ENCODE measurements at places on chromosomes 4 and X. TPM values are rescaled to one million over a fixed set of nuclear protein-coding genes. Genes with fewer than 3 reads are reported as not detected.

DNA sequence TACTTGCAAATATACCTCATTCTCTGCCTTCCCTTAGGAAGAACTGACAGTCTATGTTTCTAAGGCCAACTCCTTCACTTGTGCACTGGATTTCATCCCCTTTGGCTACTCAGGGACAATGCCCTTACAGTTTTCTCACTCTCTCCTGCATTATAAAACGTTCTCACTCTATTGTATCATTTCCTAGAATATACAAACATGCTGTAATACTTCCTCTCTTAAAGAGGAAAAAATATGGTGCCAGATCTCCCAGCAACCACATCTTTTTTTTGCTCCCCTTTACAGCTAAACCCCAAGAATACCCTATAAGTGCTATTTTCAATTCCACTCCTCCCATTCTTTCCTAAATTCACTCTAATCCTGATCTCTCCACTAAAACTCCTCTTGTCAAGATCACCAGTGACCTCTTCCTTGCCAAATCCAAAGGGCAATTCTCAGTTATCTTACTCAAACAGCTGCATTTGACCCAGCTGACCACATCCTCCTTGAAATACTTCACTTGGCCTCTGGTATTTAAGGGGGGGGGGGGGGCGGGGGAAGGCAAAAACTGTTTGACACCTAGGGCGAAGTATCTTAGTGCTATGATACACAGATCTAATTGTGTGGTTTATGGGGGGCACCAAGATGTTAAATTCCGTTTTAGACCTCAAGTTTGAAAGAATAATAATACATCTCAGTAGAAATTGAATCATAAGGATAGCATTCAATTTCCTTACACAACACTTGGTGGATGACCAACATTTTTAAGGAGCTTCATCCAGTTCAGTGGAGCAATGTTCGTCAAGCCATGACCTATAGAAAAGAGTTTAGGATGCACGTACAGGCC, 1.6 kb downstream of the RCHY1 start:
- no peak for DNase-seq

- no peak for DNase-seq
Measured at GRCh38 chr4:83387476-83388312, 53.0 kb upstream of the HPSE start.

DNA sequence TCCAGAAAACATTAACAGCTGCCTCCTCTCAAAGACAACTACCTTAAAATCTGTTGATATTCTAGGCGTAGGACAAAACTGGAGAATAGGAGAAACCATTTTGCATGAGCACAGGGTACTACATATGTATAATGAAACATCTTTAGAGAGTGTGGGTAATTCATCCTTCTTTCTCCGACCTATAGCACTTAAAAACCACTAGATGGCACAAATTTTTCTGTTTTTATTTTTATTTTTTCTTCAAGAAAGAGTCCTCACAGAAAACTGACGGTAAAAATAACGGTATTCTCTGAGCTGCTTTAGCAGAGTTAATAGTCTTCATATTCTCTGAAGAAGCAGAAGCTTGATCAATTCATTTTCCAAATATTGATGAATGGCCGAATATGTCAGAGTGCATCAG, 14.6 kb downstream of the SMIM31 start:
- no peak for DNase-seq

DNA sequence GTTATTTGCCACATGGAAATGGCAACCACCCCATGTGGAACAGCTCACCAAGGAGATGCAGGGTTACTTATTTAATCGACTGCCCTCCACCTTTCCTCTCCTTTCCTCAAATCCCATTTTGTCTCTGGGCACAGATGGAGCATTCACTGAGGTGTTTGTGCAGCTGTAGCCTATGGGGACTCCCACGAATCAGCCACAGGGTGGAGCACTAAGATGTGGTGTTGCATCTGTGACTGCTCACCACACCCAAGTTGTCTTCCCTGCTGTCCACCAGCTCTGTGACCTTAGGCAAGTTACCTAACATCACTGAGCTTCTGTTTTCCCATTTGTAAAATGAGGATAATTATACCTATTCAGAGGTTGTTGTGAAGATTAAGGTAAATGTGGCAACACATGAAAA, 252.4 kb upstream of the CPEB2 start:
- no peak for DNase-seq

GRCh38 chrX:108029928-108030711, 14.7 kb upstream of the VSIG1 start:
- no peak for DNase-seq

DNA sequence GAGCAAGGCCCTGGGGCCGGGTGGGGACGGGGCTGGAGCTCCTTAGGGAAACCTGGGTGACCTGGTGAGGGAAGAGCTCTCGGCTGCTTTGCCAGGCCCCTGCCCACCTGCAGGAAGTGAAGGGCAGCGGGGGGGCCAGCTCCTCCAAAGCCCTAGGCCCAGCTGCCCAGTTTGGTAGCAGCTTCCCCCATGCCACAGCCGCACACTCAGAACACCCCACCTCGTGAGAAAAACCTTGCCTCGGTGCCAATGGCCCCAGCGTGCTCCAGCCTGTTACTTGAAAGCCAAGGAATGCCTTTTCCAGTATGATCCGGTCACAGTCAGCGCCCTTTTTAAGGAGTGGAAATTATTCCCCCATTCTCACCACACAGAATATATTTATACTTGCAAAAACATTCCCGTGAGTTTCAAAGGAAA, 38.3 kb downstream of the ACOX3 start:
- no peak for DNase-seq

DNA sequence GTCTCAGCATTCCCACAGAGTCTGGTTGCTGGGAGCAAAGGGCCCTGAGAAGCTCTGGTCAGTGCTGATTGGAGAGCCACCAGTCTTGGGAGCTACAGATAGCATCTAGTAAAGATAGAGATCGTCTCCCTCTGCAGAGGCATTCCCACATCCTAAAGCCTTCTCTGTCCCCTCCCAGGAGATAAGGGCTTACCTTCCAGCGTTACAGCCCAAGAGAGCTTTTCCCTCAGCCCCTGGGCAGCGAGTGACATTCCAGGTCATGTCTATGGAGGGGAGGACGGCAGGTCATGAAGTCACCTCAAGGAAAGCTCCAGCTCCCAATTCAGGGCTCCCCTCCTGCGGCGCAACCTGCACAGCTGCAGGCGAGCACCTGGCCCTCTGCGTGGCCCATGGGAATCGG, 29.9 kb downstream of the CLDN34 start:
- DNase-seq: no peak

- no peak for DNase-seq
Measured at GRCh38 chrX:97867266-97867665, 983.6 kb downstream of the RPA4 start.

GRCh38 chr4:56158483-56158882, 209.7 kb downstream of the CEP135 start:
- no peak for DNase-seq

GRCh38 chr4:109412776-109413175, 20.8 kb upstream of the SEC24B start:
- DNase-seq: no peak

GRCh38 chrX:72306085-72306801, 529 bp upstream of the CITED1 start:
- no peak for DNase-seq

DNA sequence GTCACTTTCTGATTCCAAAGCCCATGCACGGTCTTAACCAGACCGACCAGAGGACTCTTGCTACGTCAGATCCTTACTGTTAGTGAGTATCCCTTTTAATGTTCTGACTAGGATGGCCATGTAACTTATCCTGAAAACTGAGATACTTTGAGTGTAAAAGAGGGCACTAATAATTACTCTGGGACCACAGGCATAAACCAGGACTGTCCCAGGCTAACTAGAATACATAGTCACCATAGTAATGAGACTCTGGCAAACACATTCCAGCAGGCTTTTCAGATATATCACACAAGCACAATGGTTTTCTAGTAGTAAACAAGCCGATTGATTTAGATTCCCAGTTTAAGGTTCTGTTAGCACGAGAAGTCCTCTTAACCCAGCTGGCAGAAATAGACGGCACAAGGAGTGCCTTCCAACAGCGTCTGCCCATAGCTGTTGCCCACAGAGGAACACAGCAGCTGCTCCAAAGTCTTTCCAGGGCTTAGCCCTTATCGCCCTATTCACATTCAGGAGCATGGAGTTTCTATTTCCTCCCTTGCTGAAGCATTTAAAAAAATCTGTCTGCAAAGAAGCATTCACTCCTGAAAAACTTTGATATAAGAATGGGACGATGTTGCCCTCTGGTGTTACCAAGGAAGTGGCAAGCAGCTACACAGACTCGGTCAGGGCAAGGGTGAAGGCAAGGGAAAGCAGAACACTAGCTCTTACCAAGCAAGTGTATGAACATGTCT, 92.4 kb downstream of the CXCL13 start:
- DNase-seq: no peak

DNA sequence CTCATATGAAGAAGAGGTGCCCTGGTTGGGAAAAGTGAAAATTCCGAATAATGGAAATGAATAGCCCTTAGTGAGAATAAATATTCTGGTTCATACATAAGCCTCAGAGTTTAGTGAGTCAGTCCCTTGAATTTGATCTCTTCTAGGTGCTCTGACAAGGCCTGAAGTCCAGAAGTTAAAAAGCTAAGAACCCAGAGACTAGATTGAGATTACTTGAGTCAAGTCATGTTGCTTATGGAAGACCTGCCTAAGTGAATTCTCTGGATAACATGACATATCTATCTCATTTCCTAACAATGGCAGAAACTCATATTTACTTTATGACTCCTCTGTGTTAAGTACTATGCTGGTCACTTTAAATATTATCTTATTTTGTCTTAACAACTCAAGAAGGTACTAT, 10.5 kb upstream of the PRSS48 start:
- no peak for DNase-seq

GRCh38 chr4:138953961-138954371, 61.6 kb upstream of the NOCT start:
- DNase-seq: no peak

DNA sequence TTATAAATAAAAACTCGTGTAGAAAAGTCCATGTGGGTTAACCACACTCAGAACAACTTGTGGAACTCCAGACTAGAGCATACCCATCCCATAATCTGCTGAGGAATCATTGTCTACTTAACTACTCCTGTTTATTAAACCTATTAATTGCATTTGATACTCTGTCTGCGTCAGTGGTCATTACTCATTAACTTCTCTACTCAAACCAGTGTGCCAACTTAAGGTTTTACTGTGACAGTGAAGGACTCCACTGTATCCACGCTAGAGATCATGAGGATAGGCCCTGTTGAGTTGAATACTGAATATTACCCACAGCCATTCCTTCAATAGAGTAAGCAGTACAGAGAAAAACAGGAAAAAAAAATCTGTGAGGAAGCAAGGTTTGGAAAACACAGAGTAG, 17.3 kb downstream of the HPGD start:
- DNase-seq: no peak

DNA sequence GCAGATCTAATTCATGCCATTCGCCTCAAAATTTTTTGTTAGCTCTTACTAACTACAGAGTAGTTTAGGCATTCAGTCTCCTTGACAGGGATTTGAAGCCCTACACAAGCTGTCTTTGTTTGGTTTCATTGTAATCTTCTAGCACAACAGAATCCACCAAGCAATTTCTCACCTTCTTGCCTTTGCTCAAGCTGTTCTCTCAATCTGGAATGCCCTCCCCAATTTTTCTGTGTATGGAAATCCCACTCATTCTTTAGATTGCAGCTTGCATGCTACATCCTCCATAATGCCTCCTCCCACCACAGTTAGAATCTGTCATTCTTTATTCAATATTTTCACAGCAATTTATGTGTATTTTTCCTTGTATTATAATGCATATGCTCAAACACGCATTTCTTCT, 63.7 kb downstream of the C4orf51 start:
- no peak for DNase-seq

DNA sequence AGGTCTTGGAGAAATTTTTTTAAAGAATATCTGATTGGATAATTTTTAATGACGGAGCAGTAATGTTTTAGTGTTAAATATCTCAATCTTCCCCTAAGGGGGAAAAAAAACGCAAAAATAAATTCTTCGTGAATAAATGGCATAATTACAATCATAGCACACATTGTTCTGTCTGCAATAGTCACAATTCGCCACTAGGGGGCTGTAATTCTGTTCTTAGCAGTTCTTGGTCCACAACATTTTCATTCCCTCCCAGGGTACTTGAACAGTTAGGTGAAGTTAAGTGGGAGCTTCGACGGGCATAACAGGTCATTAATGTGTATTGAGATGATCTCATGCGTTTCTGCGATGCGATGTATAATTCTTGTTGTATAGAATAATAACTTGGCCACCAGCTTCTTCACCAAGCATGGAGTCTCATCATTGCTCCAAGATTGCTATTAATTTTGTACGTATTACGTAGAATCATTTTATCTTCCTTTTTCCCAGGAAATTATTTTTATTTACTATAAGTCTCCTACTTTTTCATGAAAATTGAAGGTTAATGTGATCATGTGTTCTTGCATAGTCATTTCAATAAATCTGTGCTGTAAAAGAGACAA, 27.2 kb downstream of the HTR2C start:
- no peak for DNase-seq

TLR10 gene
- not detected for total RNA-seq

SLC10A4 gene
- not detected for total RNA-seq

KDR gene
- 52.9 TPM for total RNA-seq

SPANXN3 gene
- not detected for total RNA-seq

RTL9 gene
- total RNA-seq: 0.41 TPM

DIPK2B gene
- total RNA-seq: 14.4 TPM

SLC30A9 gene
- total RNA-seq: 43.5 TPM

CCKAR gene
- not detected for total RNA-seq

ASB9 gene
- 1.1 TPM for total RNA-seq

PAGE2 gene
- not detected for total RNA-seq

Data from right atrium auricular region (tissue), 2 donors.